ENCODE measurements at places on chromosomes 16 and 17.

DNA sequence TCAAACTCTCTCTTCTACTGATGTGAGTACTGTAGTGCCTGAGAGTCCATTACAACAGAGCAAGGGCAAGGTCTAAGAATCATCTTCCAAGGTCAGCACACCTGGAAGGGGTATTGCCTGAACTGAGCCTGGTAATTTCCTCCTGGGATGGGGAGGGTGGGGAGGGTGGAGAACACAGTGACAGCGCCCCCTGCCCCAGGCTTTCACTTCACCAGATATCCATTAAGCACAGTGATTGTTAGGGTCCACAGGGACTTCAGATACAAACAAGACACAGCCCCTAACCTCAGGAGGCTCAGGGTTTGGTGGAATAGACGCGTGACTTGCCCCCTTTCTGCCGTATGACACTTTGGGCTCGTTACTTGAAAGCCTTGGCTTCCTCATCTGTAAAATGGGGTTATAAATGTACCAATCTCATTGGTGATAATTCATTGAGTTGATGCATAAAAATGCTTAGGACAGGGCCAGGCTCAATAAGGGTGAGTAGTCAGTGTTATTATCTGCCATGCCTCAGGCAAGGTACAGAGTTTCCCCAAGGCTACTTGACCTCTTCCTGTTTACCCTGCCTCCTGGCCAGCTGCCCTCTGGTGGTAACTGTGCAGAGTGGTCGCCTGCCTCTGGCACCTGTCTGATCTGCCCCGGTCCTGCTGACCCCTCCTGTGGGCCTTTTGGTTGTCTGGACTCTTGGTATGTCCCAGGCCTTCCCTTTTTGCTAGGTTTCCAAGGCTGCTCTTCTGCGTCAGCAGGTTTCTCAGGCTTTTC, 13.1 kb upstream of the BRD7 start:
- no peak for DNase-seq

GRCh38 chr17:49647256-49647585, 30.7 kb downstream of the SPOP start:
- no peak for DNase-seq

DNA sequence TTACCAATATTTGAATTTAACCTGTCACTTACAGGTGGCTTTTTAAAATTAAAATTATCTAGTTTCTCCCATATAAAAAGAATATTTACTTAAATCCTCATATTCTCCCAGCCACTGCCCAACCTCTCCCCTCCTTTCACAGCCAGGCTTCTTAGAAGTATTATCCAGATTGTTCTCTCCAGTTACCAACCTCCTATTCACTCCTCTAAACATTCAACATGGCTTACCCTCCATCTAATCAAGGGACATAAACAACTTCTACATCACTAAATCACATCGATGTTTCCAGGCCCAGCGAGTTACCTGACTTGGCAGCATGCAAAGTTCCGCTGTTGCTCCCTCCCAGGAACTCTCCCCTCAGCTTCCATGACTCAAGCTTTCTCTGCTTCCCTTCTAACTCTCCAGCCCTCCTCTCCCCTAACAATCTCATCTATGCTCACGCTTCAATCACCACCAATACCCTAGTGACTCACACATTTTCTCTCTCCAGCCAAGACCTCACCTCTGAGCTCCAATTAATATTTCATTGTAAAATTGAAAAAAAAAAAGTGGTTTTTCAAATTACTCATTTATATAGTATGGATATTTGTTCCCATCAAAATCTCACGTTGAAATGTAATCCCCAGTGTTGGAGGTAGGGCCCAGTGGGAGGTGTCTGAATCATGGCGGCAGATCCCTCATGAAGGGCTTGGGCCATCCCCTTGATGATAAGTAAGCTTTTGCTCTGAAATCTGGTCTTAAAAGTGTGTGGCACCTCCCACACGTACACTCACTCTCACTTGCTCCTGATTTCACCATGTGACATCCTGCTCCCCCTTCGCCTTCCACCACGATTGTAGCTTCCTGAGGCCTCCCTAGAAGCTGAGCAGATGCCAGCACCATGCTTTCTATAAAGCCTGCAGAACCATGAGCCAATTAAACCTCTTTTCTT, 88.5 kb downstream of the HELZ start:
- DNase-seq = peak; percentile 87

- no peak for DNase-seq
Measured at GRCh38 chr16:18833707-18834505, 32.6 kb upstream of the ARL6IP1 start.

GRCh38 chr16:2236337-2237101, at the start of gene DNASE1L2:
Gene DNASE1L2, plus strand, starts transcription at chr16:2236444. Its CDS starts 373 bp downstream, at chr16:2236817.
- DNase-seq = peak; percentile 57

DNA sequence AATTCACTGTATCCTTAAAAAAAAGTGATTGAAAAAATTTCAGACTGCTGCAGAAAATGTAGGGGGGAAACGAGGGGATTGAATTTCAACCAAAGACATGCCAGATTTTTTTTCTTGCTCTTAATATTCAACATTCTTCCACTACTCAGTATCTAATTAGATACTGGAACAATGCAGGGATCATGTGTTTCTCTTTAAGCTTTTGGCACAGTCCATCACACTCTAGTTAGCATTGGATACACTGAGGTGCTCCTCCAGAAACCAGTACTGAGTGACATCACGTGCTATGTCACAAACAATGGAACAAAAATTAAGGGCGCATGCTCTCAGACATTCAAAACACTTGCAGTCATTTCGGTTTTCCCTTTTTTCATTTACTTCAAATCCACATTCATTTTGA, 298.6 kb upstream of the PSMD7 start:
- no peak for DNase-seq

DNA sequence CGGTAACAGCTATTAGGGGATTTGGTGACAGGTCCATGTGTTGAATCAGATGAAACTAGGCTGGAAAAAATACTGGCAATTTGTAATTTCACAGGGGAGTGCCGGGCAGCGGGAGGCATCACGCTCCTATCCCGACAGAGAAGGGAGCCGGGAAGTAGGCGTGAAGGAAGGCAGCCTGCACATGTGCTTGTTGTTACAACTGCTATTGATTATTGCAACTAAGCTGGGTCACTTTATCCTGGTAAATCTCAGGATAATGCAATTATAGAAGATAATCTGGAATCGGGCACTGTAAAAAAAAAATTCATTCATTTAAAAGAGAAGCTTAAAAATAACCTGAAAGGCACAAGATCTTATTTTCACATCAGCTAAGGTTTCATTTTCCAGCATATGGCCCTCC, 180.6 kb downstream of the FOXL1 start:
- no peak for DNase-seq

DNA sequence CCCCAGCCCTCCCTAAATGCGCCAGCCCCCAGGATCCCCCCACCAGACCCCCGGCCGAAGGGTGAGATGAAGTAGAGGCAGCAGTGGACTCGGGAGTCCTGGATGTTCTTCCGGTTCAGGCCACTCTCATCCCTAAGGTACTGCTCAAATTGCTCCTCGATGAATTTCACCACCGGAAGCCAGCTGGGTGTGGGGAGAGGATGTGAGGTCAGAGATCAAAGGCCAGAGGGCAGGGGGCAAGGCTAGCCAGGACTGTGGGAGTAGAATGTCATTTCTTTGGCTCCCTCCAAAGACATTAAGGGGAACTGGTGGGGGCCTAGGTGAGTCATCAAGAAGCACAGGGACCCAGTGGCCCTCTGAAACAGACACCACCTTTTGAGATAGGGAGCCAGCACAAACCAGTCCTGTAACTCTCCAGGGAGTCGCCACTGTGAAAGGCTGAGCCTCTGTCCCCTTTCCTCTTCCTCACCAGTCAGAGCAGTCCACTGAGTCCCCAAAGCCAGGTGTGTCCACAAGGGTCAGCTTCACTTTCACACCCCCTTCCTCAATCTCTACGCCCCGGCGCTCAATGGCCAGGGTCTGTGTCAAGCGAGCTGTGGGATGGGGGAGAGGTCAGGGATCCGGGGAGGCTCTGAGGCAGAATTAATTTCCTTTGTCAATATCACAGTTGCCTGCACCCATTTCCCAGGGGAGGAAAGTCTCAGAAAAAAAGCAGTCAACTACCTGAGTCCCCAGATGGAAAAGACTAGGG, 895 bp downstream of the SEPTIN1 start:
- no peak for DNase-seq

DNA sequence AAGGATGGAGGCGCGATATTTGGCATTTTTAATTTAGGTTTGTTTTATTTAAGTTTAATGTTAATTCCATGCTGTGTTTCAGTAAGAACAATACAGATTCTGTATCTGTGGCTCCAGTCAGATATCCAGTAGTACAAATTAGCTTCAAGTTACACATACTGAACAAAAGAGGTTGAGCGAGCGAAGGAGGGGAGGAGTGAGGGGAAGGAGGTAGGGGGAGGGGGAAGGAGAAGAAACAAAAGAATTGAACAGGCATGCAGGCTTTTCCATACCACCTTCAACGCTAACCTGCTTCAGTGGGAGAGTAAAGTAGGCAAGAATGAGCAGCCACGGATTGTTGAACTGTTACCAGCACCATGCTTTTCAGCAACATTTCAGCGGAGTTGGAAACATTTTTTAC, 55.5 kb downstream of the YWHAE start:
- DNase-seq = no peak

DNA sequence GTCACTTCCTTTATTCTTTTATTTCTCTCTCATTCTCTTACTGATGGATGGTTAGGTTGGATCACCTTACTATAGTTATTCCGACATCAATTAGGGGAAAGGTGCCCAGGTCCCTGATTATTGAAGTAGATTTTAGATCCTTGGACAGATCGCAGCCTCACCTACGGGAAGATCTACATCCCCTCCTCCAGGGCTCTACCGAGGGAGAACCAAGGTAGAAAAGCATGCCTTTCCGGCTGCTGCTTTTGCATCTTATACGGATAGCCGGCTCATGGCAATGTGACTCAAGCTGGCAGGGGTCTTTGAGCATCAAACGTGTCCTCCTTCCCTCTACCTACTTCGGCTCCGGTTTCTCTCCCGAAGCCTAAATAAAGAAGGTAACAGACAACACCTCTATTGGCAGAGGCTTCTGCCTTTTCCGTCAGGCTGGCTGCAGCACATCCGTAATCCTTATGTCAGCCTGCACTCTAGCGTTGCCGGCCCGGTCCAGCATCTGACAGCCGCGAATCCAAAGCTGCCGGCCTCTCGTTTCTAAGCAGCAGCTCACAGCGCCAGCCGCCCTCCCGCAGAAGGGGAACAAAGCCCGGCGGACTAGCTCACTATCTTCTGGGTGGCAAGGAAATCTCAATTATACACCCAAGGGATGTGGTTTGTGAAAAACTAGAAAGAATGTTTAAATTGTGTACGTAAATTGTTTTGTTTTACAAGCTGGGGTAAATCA, 46.9 kb downstream of the IRX6 start:
- peak; percentile 69 for DNase-seq

DNA sequence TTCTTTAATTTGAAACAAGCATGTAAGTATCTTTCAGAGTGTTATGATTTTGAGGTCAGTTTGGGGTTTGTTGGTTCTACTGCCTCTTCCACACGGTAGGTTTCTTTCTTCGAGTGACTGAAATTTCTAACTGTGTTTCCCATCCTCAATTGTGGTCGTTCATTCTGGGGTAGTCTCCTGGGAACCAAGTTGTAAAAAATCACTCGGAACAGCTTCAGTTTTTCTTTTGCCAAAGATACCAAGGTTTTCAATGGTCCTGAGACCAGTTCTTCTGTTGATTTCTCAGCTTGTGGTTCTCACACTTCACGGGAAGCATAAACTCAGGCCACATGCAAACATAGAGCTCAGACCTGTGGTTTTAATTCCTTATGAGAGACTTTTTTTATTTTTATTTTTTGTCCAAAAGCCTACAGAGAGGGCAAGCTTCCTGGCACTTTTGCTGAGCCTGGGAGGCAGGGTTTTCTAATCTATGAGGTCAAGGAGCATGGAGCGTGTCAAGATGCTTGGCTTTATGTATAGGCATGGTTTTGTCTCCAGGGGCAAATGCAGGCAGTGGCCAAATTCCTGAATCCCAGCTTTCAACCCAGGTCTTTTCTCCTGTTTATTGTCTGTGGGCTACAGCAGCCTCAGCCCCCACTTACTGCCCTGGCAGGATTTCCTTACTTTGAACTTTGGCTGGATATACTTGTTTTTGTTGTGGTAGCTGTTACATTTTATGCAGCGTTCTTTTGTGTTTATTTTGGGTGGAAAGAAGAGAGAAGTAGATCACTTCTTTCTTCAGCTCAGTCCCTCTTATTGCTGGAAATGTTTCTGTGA, 32.9 kb downstream of the HS3ST3A1 start:
- DNase-seq = peak; percentile 88

- no peak for DNase-seq
Measured at GRCh38 chr17:80632046-80632581, 87.5 kb downstream of the RPTOR start.

DNA sequence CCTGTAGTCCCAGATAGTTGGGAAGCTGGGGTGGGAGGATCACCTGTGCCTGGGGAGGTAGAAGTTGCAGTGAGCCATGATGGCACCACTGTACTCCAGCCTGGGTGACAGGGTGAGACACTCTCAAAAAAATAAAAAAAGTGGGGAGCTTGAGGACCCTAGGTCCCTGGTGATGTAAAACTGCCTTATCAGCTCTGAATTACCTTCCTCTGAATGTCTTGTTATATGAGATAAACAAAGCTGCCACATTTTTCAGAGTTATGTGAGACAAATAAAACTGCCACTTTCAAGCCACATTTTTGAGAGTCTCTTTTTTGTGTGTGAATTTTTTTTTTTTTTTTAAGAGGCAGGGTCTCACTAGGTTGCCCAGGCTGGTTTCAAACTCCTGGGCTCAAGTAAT, 32.0 kb upstream of the B4GALNT2 start:
- DNase-seq = no peak

GRCh38 chr17:349666-350065, 2.9 kb downstream of the RPH3AL start:
- DNase-seq = no peak

DNA sequence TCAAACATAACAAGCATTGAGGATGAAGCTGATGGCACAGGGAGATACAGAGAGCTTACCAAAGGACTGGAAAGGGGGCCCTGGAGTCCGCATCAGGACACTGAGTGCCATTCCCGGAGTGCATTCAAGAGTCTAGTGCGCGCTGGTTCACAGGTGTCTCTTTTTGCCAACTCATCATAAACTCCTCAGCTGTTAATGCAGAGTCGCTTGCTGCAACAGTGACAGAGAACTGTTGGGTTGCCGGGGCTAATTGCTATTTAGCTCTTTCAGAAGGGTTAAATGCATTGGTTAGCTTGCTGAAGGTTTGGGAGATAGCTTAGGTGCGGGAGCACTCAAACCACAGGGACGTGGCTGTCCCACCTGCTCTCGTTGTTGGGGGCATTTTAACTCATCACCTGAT, 1091.6 kb upstream of the EEF2KMT start:
- DNase-seq = no peak

- peak; percentile 47 for DNase-seq
Measured at GRCh38 chr17:75273977-75274708, 3.1 kb upstream of the MIF4GD start.

GRCh38 chr17:71828182-71828596, 292.6 kb upstream of the SOX9 start:
- peak; percentile 98 for DNase-seq
